Erythroblast (primary cell): ENCODE measurements at places on chromosomes 4 and X.

DNA sequence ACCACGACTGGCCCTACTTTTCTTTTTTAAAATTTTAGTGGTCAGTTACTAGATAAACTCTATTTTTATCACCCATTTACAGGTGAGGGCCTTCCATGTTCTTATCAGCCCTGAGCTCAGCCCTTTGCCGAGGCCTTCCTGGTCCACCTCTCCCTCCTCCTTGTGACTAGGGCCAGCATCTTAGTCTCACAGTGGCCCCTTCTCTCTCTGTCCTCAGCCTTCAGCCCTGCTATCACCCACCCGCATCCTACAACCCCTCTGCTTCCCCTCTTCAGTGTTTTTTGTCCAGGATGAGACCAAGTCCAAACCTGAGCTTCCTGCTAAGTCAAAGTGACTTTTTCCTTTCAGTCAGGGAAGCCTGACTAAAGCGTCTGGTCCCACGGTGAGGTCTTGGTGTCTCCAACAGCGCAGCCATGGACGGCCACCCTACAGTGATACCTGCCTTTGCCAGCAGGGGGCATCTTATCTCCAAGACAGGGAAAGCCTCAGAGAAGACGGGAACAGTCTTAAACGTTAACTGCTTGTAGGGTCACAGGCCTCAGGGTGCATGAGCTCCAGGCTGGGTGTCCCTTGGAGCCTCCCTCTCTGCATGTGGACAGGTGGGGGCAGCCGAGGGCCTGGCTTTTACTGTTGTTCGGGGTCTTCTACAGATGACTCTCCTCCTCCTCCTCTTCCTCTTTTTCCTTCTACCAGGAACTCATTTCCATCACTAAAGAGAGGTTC is 11.7 kb upstream of the GAGE10 start:
- peak; percentile 69 for DNase-seq

DNA sequence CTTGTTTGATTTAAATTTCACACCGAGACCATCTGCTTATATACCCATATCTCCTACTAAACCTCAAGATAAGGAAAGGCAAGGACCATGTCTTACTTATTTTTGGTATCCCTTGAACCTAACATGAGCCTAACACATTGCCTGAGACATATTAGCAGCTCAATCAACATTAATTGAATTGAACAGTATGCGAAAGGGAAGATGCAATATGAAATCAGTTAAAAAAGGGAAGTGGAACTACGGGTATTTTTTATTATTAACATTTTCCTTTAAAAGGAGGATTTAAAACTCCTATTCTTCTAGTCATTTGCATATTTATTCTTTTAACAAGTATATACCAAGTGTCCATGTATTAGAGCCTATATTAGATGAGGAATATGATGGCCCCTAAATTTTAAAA is 197.0 kb downstream of the CAMK2D start:
- no peak for DNase-seq

GRCh38 chr4:70863099-70863790 is 23.6 kb upstream of the GRSF1 start:
- DNase-seq = no peak

GRCh38 chrX:73977542-73978169 is 326.3 kb upstream of the ZCCHC13 start:
- DNase-seq = no peak

DNA sequence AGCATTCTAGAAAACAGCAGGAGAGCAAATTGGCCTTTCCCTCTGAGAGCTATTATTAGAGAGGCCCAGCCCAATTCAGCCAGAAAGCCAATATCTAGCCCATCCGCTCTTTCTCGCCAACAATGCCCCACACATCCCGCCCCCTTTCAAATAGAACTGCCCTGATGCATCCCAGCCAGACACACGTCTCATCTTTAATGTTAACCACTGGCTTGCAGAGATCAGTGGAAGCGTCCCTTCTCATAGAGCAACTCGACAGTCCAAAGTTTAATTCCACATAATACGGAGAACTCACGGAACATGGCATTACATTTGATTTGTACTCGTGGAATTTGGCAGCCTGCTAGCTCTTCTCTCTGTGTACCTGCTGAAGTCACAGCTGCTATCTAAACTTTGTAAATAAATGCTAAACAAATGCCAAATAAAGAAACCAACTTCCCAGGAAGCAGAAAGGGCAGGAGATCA is 304.4 kb downstream of the DHX15 start:
- DNase-seq = no peak

DNA sequence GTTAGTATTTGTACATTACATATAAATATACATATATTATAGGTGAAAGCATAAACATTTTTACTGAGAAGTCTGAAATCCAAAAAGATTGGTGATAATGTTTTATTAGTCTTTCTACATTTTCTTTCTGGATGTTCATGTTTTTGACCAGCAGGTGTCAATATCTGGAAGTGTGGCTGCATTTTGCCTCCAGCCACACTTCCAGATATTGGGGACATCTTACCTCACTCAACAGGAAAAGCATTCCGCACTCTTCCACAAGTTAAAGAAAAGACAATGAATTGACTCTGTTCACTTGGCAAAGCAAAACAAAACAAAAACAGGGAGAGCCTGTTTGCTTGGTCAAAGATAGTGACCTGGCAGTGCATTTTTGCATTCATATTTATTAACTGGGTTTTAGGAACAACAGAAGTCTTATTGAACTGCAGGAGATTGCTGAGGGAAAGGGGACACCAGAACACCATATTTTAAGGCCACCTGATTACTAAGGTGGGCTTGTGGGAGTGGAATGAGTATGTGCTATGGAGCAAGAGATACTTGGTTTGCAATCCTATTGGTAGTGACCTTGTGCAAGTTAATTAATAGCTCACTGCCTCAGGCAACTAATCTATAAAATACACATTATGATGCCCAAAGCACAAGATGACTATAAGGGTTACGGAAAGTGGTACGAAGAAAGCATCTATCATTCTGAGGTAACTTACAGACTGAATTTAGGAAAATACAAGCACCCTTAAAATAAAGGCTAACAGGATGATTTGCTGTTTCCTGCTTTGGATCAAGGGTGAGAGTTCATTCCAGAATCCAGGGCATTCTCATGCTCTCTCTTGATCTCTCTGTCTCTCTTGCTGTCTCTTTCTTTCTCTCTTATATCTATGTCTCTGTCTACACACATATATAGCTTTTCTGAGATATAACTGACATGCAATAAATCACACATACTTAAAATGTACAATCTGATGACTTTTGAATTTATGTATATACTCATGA is 389.9 kb upstream of the EMCN start:
- DNase-seq = no peak

- DNase-seq = no peak
Measured at GRCh38 chr4:56007154-56007553, 58.4 kb downstream of the CEP135 start.

- no peak for DNase-seq
Measured at GRCh38 chrX:46707274-46707965, 51.5 kb downstream of the SLC9A7 start.

DNA sequence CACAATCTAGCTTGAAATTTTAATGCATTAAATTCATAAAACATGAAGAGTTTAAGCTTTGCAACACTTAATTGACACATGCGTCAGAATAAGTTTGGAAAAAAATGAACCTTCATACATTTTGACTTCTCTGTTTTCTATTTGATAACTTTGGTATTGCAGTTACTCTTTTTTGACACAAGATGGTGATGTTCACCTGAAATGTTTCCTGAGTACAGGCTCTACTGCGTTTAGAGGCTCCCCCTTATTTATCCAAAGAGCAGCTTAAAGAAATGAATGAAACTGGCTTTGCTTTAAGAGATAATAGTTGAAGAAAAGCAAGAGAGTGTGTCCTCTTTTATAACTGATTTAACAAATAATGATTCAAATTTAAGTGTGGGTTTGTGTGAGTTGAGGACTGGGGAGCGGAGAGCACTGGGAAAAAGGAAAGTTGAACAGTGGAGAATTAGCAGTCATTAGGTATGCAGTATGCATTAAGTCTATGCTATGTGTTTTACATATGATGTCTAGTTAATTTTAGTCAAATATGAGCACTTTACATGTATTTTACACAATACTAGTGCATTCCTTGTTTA is 180.6 kb upstream of the NUDT6 start:
- DNase-seq = peak; percentile 53

GRCh38 chr4:110196206-110196870 is 2.1 kb downstream of the ELOVL6 start:
- peak; percentile 78 for DNase-seq

DNA sequence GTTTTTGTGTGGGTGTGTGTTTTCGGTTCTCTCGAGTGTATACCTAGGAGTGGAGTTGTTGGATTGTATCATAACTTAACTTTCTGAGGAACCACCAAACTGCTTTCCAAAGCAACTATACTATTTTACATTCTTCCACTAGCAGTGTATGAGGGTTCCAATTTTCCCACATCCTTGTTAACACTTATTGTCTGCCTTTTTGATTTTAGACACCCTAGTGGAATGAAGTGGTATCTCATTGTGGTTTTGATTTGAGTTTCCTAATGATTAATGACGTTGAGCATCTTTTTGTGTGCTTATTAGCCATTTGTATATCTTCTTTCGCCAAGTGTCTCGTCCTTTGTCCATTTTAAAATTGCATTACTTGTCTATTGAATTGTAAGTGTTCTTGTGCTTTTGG is 118.6 kb downstream of the REPS2 start:
- DNase-seq = no peak

- DNase-seq = no peak
Measured at GRCh38 chr4:152258804-152259708, 276.8 kb downstream of the FBXW7 start.

- DNase-seq = no peak
Measured at GRCh38 chr4:118743867-118744266, 58.7 kb downstream of the METTL14 start.

GRCh38 chr4:77510367-77510766 is 95.3 kb upstream of the CXCL13 start:
- no peak for DNase-seq

GRCh38 chr4:150962245-150962644 is 52.8 kb downstream of the LRBA start:
- no peak for DNase-seq

DNA sequence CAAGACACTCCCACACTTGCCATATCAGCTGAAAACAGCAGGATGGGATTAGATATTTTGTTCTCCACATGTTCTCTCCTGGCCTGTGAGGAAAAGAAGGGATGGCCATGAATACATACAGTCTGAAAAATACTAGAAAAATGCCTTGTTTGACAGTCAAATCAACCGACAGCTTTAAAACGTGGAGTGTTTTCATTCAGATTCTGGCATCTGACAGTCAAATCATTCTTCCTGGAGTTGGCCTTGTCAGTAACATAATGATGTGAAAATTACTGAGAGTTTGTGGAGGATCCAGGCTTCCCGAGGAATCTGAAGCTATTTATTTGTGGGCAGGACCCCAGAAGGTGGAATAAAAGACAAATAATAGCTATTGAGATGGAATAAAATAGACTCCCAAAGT is 188.2 kb downstream of the LDB2 start:
- no peak for DNase-seq

GRCh38 chr4:156193106-156193505 is 239.4 kb upstream of the CTSO start:
- DNase-seq = no peak

DNA sequence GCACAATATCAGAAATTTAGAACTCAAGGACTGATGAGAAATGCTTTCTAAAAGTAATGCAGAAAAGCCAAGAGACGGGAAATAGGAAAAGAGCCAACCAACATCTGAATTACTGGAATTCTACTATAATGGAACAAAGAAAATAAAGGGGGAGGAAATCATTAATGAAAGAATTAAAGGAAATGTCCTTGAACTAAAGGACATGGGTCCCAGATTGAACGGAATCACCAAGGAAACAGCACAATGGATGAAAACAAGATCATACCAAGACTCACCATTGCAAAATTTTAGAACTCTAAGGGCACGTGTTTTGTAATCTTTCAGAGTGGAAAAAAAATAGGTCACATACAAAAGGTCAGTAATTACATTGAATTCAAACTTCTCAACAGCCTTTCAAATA is 35.9 kb downstream of the HPGDS start:
- no peak for DNase-seq

DNA sequence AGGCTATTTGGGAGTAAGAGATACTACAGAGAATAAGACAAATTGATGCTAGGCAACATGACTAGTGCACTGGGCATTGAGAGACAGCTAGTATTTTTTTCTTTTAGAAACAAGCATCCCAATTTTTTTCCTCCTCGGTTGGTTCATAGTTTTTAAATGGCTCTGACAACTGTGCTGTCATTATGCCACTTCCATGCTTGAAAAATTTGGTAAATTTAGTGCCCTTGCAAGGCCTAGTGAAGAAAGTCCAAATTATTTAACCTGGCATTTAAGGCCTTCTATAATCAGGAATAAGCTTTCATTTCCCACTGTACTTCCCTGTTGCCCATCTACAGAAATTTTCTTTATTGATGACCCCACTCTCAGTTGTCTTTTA is 15.8 kb downstream of the VSIG4 start:
- DNase-seq = no peak

DNA sequence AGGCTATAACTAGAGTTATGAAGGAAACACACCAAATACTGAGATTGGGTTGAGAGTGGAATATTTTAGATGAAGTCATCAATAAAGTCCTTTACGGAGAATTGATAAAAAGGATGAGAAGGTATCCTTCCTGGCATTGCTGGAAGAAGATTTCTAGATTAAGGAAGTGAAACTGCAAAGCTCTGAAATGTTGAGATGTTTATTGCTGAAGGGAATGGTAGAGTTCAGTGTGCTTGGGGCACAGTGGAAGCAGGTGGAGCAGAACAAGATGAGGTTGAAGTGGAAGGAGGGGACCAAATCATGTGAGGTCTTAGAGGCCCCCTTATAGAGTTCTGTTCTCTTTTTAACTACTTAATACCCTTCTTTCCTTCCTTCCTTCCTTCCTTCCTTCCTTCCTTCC is 848.5 kb downstream of the RAB28 start:
- no peak for DNase-seq

DNA sequence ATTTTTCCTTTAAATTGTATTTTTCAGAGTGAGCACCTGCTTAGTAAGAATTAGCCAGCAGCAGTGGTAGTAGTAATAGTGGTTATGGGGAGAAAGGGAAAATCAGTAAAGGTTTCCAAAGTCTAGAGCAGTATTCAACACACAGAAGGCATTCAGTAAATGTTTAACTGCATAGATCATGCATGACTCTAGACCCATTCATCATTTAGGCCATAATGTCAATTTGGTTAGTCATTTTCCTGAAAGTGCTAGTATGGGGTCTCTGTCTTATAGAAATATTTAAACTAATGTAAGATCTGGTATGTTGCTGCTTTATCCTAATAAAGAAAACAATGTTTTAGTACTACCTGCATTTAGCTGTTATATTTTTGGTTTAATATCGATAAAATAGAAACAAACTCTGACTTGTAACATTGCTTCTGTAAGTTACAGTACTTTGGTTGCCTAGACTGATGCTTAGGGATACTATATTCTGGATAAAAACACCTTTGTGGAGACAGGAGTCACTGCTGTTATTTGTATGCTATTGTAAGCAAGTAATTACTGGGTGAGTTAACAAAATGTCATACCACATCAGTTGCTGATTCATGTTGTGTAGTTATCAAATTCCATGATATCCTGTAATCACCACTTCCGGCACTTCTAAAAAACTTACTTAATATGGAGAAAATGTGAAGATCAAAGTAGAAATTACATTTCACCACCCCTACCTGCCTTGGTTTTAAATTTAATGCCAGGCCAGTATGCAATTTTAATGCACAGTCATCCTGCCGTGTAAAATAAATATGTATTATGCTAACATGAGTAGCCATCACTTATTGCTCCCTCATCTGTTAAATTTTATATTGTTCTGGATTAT is 115.8 kb upstream of the BMPR1B start:
- no peak for DNase-seq
